ENCODE measurements at places on chromosomes 4 and X. TPM values are rescaled to one million over a fixed set of nuclear protein-coding genes. Genes with fewer than 3 reads are reported as not detected.

DNA sequence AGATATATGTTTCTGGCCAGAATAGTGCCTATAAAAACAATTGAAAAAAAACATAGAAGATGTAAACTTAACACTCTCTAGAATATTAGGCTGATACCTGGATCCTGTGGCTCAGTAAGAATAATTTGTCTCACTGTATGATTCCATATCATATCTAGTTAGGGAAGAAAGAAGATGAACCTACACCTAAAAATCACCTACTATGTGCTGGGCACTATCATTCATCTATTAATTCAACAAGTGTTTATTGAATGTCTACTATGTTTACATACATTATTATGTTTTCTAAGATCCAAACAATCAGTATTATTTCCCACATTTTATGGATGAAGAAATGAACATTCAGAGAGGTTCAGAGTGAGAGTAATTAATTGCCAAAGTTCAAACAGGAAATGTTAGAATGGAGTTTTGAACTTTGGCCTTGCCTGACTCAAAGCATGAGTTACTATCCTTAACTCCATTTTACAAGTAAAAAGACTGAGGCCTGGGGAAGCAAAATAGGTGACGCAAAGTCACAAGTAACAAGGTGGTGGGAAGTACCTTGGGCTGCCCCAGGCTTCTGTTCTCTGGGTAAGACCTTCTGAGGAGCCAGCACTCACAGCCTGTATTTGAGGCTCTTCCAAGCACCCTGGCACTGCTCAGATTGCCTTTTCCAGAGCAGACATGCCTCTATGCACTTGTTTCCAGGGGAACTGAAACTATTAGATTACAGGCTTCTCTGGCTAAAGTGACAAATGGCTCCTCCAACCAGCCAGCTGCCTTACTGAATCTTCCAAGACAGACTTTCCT lies 111.1 kb upstream of the ACSL4 start:
- peak; percentile 57 for DNase-seq

DNA sequence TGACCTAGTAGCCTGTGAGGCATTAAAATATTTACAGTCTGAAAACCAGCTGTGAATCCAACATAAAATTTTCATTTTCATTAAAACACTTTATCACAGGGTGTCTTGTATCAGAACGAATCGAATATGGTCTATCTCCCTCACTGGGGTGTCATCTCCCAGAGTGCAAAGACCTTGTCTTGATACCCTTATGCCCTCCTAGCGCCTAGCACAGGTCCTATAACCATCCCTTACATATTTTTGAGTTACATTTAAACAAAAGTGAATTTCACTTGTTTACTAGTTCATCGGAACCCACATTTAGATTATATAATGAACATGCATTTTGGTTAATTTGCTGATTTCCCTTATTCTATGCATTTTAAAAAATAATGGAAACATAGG lies 14.0 kb downstream of the DIPK2B start:
- DNase-seq = no peak

GRCh38 chr4:120819805-120820437 lies 102.6 kb downstream of the PRDM5 start:
- DNase-seq = no peak

The CFAP47 gene
- total RNA-seq = 0.10 TPM

The TLR10 gene
- 0.41 TPM for total RNA-seq

Measured in tongue (tissue), 3 donors.